Endodermal cell (in vitro differentiated cells): ENCODE measurements at places on chromosomes 1 and 21.

DNA sequence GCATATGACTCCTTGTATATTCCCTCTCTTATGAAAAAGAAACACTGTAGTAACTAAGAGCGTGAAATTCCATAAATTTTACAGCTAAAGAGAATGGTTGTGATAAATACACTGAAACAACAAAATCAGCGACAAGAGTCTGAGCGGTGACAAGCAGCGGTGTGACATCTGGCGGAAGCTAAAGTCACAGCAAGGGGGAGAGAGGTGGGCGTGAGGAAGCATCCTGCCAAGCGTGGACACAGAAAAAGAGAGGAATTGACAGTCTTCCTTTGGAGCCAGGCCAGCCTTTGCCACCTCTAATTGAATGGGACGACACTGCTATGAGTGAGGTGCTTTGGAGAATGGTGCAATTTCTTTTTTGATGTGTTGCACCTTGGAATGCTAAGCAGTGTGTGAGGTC, 25.9 kb downstream of the PSMB2 start:
- peak; percentile 56 for DNase-seq

GRCh38 chr21:35332841-35333426, 283.8 kb upstream of the RUNX1 start:
- no peak for DNase-seq

DNA sequence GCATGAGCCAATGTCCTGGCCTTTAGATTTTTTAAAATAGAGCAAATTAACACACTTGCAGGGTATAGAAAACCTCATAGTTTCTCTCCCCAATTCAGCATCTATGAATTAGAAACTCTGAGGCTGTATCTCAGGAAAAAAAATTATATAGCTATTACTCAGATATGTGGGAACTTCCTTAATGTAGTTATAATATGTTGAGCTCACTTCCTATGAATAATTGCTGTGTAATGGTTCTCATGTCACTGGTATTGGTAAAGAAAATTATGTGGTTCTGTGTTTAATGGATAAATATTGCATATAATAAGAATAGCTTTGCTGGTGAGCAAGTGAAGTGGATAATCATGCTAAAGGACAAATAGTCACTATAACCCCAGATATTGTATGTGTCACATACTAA, 2019.8 kb downstream of the NCAM2 start:
- no peak for DNase-seq

GRCh38 chr1:204041803-204042505, 31.0 kb upstream of the SOX13 start:
- DNase-seq: no peak

GRCh38 chr1:22916471-22916820, 56.2 kb downstream of the LACTBL1 start:
- DNase-seq: no peak

- no peak for DNase-seq
These were observed 36.8 kb downstream of the FMO3 start for GRCh38 chr1:171127501-171127900.

GRCh38 chr1:30511991-30512913, 211.1 kb downstream of the MATN1 start:
- DNase-seq: peak; percentile 84

GRCh38 chr1:29299446-29299845, 63.1 kb downstream of the PTPRU start:
- peak; percentile 34 for DNase-seq

DNA sequence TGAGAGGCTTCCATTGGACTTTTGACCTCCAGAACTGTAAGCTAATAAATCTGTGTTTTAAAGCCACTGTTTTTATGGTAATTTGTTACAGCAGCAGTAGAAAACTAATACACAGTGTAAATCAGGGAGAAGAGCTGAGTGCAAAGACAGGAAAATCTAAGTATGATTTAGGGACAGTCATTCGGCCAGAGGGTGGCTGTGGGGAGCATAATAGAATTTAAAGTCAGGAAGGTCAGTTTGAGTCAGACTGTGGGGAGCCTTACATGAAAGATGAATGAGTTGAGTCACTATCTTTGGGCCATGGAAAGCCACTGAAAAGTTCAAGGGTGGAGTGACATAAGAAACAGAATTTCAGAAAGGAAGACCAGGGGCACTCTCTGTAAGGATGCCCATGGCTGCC, 52.4 kb upstream of the SSX2IP start:
- DNase-seq: no peak
